ENCODE measurements at places on chromosomes 7 and 10.
A peak's percentile ranks its signal among the peaks of the same experiment; 100 is the strongest.

DNA sequence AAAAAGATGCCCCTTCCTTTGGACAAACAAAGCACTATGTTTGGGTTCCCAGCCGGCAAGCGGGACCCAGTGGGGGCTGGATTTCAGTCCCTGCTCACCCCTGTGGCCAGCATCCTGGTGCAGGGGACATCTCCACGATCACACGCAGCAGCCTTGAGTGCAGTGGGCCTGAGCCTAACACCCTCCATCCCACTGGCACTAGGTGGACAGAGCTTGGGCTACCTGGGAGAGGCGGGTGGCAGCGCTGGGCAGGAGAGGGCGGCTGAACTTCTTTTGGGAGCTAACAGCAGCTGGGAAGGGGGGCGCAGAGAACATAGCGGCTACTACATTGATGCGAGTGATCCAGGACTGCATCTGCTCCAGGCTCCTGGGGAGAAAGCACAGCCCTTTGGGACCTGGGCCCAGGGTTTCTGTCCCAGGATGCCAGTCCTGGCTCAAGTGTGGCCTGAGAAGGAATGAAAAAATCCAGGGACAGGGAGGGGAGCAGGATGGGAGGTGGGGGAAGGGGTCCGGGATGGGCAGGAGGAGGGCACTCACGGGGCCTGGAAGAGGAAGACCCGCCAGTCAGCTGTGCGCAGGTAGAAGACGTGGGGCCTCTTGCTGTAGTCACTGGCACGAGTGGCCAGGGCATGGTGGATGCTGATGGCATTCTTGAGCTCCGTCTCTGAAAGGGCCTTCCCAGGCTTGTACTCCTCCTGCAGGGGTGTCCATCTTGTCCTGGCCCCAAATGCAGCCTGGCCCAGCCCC, 9.0 kb downstream of the NFKB2 start:
- no peak for DNase-seq

GRCh38 chr7:70416347-70416985, 715.5 kb upstream of the GALNT17 start:
- DNase-seq, result no peak

DNA sequence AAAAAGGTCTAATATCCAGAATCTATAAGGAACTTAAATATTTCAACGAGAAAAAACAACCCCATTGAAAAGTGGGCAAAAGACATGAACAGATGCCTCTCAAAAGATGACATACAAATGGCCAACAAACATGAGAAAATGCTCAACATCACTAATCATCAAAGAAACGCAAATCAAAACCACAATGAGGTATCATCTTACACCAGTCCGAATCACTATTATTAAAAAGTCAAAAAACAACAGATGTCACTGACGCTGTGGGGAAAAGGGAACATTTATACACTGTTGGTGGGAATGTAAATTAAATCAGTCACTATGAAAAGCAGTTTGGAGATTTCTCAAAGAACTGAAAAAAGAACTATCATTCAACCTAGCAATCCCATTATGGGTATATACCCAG, 6.0 kb downstream of the VWDE start:
- no peak for DNase-seq

DNA sequence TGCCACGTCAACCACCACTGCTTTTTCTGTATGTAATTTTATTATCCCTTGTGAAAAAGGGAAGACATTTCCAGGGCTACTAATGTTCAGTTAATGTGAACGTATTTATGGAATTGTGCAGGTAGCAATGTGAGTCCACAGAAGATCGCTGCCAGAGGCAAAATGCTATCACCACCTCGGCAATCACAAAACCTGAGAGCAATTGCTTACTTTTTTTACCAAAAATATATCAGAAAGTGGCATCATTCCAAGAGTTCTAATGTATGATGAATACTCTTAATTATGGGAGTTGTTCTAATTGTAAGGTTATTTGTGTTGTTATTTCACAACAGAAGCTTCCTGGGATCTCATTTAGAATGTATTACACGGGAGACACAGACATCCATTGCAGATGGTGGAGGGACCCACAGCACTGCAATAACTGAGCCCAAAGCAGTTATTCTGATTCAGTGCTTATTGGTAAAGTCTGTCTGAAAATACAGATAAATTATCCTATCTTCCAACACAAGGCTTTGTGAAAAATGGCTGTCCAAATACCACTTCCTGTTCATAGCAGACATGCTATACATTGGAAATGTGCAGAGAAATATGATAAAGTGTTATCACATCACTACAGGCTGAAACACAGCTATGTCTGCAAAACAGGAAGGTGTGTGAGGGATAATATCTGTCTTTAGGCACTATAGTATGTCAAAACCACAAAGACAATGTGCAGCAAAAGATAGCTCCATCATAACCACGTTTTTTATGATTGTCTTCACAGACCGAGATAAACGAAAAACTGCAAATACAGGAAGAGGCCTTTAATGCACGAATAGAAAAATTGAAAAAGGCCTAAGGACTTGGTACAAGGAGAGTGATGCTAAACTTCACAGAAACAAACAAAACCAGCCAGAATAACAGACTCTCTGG, 102.7 kb downstream of the CABCOCO1 start:
- DNase-seq, result no peak

DNA sequence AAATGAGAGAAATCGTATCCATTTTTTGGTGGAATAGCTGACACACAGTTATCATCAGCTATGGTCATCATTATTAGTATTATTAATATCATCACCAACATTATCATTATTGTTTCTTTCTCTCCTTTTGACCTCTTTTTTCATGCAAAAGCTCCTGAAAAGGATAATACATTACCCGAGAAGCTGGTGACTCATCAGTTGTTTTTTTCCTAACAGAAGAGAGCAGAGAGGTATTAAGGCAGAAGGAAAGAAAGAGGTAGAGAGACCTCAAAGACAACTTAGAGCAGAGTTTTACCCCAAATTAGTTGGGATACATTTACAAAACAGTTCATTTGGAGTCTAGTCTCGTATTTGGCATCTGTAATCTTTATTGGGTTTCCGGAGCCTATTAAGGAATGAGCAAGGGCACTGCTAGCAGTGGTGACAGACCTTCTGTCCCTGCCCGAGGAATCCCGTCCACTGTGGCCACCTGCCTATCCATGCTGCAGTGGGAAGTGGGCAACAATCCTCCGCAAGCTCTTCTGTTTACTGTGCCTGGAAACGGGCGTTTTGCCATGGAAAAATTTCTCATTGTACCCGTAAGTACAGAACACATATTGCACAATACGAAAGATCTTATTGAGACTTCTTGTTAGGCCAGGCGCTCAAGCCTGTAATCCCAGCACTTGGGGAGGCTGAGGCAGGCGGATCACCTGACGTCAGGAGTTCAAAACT, 170.0 kb upstream of the MKLN1 start:
- peak; percentile 59 for DNase-seq

- no peak for DNase-seq
Observed at GRCh38 chr7:151696721-151697514, 177.2 kb upstream of the RHEB start.

GRCh38 chr7:151113344-151114150, 27.3 kb downstream of the AGAP3 start:
- peak; percentile 91 for DNase-seq

DNA sequence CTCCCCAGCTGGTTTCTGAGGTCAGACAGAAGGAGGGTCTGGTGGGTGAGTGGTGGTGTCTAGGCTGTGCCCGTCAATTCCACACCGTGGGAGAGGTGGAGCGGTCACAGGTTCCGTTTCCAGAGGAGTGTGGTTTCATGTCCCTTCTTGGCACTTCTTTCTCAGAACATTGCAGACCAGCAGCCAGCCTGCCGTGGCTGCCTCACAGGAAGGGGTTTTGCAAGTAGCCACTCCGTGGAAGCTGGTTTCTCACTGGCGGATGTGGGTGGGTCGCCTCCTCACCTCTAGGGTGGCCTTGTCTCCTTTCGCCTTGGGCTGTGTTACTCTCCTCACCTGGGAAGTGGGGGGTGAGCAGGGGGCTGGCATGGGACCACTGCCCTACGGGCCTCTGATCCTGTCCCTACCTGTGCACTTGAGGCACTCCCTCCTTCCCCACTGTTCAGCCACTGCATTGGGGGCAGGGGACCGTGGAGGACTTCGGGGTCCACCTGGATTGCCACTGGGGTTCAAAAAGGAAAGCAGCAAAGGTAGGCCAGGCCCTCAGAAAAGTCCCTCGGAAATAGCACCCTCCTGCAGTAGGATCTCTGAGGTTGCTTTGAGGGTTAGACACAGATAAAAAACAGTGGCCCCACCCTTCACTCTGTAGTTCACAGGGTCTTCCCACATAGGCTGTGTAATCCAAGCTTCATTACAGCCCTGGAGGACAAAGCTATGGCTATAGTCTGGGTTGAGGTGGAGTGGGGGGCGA, 33.9 kb downstream of the TSPAN14 start:
- no peak for DNase-seq

DNA sequence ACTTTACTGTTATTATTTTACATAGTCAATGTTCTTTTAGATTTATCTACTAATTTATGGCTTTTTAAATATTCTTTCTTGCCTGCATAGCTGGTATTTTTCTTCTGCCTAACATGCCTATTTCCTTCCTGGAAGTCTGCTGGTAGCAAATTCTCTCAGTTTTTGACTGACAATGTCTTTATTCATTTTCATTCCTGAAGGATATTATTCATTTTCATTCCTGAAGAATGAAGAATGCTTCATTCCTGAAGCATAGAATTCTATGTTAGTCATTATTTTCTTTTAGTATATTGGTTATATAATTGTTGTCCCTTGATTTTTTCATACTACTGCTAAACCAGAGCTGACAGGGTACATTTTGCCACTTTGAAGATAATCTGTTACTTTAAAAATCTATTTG, 41.8 kb downstream of the TMEM168 start:
- DNase-seq, result peak; percentile 10

- no peak for DNase-seq
Observed at GRCh38 chr7:159154243-159154642, 9.6 kb upstream of the VIPR2 start.

DNA sequence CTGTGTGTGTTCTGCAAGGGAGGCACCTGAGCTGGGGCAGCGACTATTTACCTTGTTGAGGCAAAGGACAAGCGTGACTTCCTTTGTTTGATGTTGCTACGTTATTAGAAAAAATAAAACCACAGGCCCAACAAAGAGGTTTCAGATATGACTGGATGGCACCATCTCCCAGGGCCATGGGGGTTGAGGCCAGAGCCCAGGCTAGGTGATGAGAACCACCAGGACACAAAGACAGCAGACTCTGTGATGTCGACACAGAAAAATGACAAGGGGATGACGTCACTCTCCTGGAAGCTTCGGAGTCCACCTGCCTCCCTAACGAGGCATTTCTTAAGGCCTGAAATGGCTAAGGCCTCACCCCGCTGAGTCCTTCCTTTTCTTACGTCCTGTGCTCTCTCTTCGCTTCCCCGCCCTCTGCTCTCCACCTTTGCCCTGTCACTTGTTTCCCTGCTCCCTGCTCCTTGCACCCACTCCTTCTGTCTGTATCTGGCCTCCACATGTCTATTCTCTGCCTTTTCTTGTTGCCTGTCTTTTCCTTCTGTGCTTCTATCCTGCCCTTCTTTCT, 83.0 kb upstream of the ADRB1 start:
- peak; percentile 37 for DNase-seq

GRCh38 chr7:2844153-2845033, at the start of gene GNA12:
TSS of gene GNA12 (minus strand) at chr7:2844308. CDS start at chr7:2844161, 147 bp downstream.
- peak; percentile 99 for DNase-seq

DNA sequence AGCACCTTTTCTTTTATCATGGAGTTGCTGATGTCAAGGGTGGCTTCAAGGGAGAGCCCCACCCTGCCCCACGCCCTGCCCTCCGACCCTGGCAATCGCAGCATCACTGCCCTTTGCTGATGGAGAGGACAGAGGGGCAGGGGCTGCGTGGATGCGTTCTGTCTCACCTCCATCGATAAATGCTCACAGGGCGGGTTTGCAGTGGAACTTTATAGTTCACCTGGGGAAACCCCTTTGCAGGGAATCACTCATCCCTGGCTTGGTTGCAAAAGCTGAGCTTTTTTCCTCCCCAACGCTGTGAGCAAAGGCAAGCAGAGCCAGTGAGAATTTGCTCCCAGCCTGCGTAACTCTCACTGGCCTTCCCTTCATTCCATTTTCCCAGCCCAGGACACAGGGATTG, 176.8 kb downstream of the WDR37 start:
- no peak for DNase-seq

- no peak for DNase-seq
Observed at GRCh38 chr10:59082249-59082648, 94.2 kb upstream of the PHYHIPL start.

- DNase-seq, result no peak
Observed at GRCh38 chr7:124649397-124650014, 116.1 kb downstream of the GPR37 start.

GRCh38 chr10:62958980-62959379, 142.8 kb upstream of the EGR2 start:
- no peak for DNase-seq

DNA sequence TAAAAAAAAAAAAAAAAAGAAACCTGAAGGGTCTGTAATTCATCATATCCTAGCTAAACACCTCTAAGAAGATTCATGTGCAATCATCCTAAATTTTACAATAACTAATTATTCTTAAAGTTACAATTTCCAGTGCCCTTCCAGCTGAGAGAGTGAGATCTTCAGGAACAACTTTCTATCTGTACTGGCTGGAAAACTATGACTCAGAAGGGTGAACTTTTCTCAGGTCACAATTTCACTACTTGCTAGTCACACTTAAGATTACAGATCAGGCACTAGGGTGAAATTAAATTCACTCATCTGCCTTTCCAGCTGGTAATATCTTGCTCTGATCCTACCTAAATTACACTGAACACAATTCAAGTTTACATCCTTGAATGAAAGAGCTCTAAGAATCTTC, 158.8 kb downstream of the ANK3 start:
- no peak for DNase-seq

Data from ELR (cell line).